ENCODE measurements at places on chromosomes 3 and 15. TPM values are rescaled to one million over a fixed set of nuclear protein-coding genes. Genes with fewer than 3 reads are reported as not detected.
A peak's percentile ranks its signal among the peaks of the same experiment; 100 is the strongest.

GRCh38 chr3:148042663-148043445, 633.7 kb downstream of the ZIC1 start:
- peak; percentile 41 for DNase-seq

- no peak for DNase-seq
Measured at GRCh38 chr3:2568156-2568555, 469.5 kb downstream of the CNTN4 start.

DNA sequence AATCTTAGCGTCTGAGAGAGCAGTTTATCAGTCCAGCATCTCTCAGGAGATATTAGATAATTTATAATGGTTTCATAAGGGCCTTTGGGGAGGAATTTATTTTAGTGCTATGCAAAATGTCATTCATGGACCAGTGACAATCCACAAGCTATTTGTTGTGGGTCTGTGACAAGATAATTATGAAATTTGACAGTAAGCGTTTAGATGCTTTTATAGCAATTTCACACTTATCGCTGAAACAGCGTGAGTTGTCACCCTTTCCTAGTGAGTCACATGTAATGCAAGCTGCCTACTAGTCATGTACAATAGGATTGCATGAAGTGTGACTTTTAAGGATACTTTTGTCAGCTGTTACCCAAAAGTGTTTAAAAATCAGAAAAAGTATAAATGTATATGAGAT, 315.6 kb upstream of the THBS1 start:
- DNase-seq, result no peak

PLAAT1 gene
- 0.89 TPM for total RNA-seq

Data from dermis microvascular lymphatic vessel endothelial cell (primary cell).